ENCODE measurements at places on chromosomes 3 and 15. TPM values are rescaled to one million over a fixed set of nuclear protein-coding genes. Genes with fewer than 3 reads are reported as not detected.

- H3K4me3 ChIP-seq = no peak overlapping the region
- H3K36me3 ChIP-seq = peaks cover 44% of the 10 kb centered on the region
- H3K27me3 ChIP-seq = no peaks in the 10 kb centered on the region
- peaks cover 9% of the 10 kb centered on the region for H3K4me1 ChIP-seq
Observed at GRCh38 chr3:170154084-170154483, 27.4 kb downstream of the PHC3 start.

GRCh38 chr3:74624301-74624700 lies 9.8 kb upstream of the CNTN3 start:
- no peak for DNase-seq
- H3K36me3 ChIP-seq = no peaks in the 10 kb centered on the region
- no peak overlapping the region for H3K27ac ChIP-seq
- no peaks in the 10 kb centered on the region for H3K4me1 ChIP-seq

GRCh38 chr15:45495588-45495987 lies 27.0 kb downstream of the SLC30A4 start:
- H3K4me3 ChIP-seq = no peak overlapping the region
- no peaks in the 10 kb centered on the region for H3K27me3 ChIP-seq
- no peak overlapping the region for H3K27ac ChIP-seq
- no peaks in the 10 kb centered on the region for H3K36me3 ChIP-seq

The FBN1 gene
- not detected for polyA plus RNA-seq

GRCh38 chr3:108312656-108313055 lies 16.3 kb downstream of the HHLA2 start:
- H3K36me3 ChIP-seq = no peaks in the 10 kb centered on the region
- H3K27me3 ChIP-seq = no peaks in the 10 kb centered on the region
- H3K4me3 ChIP-seq = no peak overlapping the region
- no peak overlapping the region for H3K27ac ChIP-seq

GRCh38 chr3:9019259-9019961 lies 56.1 kb upstream of the RAD18 start:
- no peak overlapping the region for H3K4me3 ChIP-seq
- H3K27me3 ChIP-seq = no peaks in the 10 kb centered on the region
- DNase-seq = no peak
- H3K36me3 ChIP-seq = no peaks in the 10 kb centered on the region
- H3K4me1 ChIP-seq = no peaks in the 10 kb centered on the region

DNA sequence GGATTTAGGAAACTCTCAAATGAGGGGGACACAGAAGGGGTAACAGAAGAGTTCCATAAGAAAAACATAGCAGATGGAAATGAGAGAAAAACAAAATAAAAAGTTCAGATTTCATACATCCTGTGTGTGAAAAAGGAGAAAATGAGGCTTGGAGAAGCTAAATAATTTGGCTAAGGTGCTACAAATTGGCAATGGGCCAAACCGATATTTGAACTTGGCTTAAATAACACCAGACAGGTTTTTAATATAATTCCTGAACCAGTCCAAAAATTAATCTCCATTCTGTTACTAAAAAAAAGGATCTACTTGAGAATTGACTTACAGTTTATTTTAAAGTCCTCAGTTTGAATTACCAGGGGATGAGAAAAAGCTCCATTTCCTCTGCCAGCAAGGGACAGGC lies 342.9 kb upstream of the DPH6 start:
- no peak overlapping the region for H3K27ac ChIP-seq
- no peaks in the 10 kb centered on the region for H3K27me3 ChIP-seq
- DNase-seq = no peak

GRCh38 chr15:43214592-43215295 lies 6.1 kb downstream of the EPB42 start:
- no peak overlapping the region for H3K4me3 ChIP-seq
- H3K4me1 ChIP-seq = no peaks in the 10 kb centered on the region
- no peaks in the 10 kb centered on the region for H3K27me3 ChIP-seq
- H3K36me3 ChIP-seq = no peaks in the 10 kb centered on the region
- H3K27ac ChIP-seq = no peak overlapping the region
- no peak for DNase-seq

DNA sequence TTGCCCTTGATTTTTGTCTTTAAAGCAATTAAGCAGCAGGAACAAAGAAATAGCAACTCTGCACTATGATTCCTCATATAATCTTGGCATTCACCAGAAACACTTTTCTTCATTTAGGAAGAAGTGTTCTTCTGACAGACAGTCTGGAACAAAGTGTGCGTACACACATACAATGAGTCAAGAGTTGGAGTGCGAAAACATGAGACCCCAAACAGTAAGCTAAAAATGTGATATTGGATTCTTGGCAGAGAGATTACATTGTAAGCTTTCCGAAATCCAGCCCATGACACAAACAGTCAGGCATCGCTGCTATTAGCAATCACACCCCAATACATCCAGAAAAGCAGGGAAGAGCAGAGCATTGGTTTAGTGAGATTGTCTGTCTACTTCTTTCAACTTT lies 306.7 kb upstream of the TBC1D5 start:
- peaks cover 12% of the 10 kb centered on the region for H3K4me1 ChIP-seq
- H3K4me3 ChIP-seq = no peak overlapping the region
- no peak overlapping the region for H3K27ac ChIP-seq
- DNase-seq = no peak
- H3K27me3 ChIP-seq = no peaks in the 10 kb centered on the region

DNA sequence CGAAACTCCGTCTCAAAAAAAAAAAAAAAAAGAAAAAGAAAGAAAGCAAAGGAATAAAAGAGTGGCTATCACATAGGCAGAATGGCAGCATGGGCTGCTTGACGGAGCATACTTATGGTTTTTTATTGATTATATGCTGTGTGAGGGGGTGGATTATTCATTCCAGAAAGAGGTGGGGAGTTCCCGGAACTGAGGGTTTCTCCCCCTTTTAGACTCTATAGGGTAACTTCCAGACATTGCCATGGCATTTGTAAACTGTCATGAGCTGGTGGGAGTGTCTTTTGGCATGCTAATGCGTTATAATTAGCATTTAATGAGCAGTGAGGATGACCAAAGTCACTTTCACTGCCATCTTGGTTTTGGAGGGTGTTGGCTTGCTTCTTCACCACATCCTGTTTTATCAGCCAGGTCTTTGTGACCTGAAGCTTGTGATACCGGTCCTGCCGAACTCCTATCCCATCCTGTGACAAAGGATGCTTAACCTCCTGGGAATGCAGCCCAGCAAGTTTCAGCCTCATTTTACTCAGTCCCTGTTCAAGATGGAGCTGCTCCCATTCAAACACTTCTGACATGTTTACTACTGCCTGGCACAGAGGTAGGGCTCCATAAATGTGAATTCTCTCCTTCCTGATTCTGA lies 15.8 kb upstream of the ABHD17C start:
- no peaks in the 10 kb centered on the region for H3K36me3 ChIP-seq
- H3K27me3 ChIP-seq = no peaks in the 10 kb centered on the region
- H3K4me3 ChIP-seq = no peak overlapping the region
- H3K27ac ChIP-seq = no peak overlapping the region
- H3K4me1 ChIP-seq = no peaks in the 10 kb centered on the region

DNA sequence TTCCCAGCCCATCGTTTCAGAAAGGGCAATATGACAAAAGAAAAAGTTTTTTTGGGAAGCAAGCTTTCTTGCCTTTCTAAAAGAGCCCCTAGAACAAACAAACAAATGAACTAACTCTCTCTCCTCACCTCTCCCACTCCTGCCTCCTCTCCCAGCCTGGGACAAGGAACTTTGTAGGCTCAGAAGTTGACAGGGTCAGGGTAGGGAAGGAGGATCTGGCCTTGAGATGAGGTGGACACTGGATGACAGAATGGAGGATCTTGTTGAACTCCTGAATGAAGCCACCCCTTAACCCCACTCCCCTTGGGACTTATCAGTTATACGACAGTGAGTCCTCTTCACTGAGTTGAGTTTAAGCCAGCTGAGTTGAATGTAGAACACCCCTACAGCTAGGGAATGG lies 1.6 kb upstream of the ITGA11 start:
- H3K4me1 ChIP-seq = peaks cover 8% of the 10 kb centered on the region
- no peak overlapping the region for H3K27ac ChIP-seq
- H3K27me3 ChIP-seq = peaks cover 37% of the 10 kb centered on the region
- no peak for DNase-seq
- H3K36me3 ChIP-seq = no peaks in the 10 kb centered on the region

- peaks cover 70% of the 10 kb centered on the region for H3K4me1 ChIP-seq
- no peak overlapping the region for H3K4me3 ChIP-seq
- DNase-seq = no peak
- H3K27ac ChIP-seq = peak overlapping the region; percentile 55
Observed at GRCh38 chr15:89971592-89971997, 29.5 kb upstream of the ZNF710 start.

GRCh38 chr3:38019658-38020341 lies 9.6 kb downstream of the PLCD1 start:
- DNase-seq = no peak
- no peak overlapping the region for H3K27ac ChIP-seq
- H3K36me3 ChIP-seq = peaks cover 17% of the 10 kb centered on the region
- H3K27me3 ChIP-seq = no peaks in the 10 kb centered on the region
- H3K4me3 ChIP-seq = no peak overlapping the region
- H3K4me1 ChIP-seq = peaks cover 11% of the 10 kb centered on the region

GRCh38 chr15:40841741-40842140 lies 2.1 kb upstream of the SPINT1 start:
- no peaks in the 10 kb centered on the region for H3K36me3 ChIP-seq
- DNase-seq = no peak

GRCh38 chr3:16290007-16290826 lies 25.2 kb downstream of the OXNAD1 start:
- H3K4me3 ChIP-seq = no peak overlapping the region
- peak overlapping the region; percentile 52 for H3K27ac ChIP-seq

The TMCO5A gene
- polyA plus RNA-seq = not detected

The CSPG4 gene
- not detected for polyA plus RNA-seq

GRCh38 chr3:129603561-129603942 lies 2.9 kb downstream of the PLXND1 start:
- peaks cover 6% of the 10 kb centered on the region for H3K27me3 ChIP-seq
- peak overlapping the region; percentile 25 for H3K27ac ChIP-seq
- H3K4me3 ChIP-seq = no peak overlapping the region
- H3K36me3 ChIP-seq = peaks cover 19% of the 10 kb centered on the region
- H3K4me1 ChIP-seq = peaks cover 80% of the 10 kb centered on the region

- no peak overlapping the region for H3K4me3 ChIP-seq
- no peaks in the 10 kb centered on the region for H3K36me3 ChIP-seq
- H3K4me1 ChIP-seq = peaks cover 10% of the 10 kb centered on the region
- no peak overlapping the region for H3K27ac ChIP-seq
- no peak for DNase-seq
Observed at GRCh38 chr15:74994236-74994635, 1.1 kb upstream of the SCAMP5 start.

GRCh38 chr3:171747223-171747920 lies 62.9 kb downstream of the PLD1 start:
- peak; percentile 10 for DNase-seq
- peaks cover 27% of the 10 kb centered on the region for H3K4me1 ChIP-seq
- H3K27ac ChIP-seq = no peak overlapping the region
- H3K27me3 ChIP-seq = no peaks in the 10 kb centered on the region
- no peak overlapping the region for H3K4me3 ChIP-seq

The TTLL13 gene
- polyA plus RNA-seq = 0.08 TPM

DNA sequence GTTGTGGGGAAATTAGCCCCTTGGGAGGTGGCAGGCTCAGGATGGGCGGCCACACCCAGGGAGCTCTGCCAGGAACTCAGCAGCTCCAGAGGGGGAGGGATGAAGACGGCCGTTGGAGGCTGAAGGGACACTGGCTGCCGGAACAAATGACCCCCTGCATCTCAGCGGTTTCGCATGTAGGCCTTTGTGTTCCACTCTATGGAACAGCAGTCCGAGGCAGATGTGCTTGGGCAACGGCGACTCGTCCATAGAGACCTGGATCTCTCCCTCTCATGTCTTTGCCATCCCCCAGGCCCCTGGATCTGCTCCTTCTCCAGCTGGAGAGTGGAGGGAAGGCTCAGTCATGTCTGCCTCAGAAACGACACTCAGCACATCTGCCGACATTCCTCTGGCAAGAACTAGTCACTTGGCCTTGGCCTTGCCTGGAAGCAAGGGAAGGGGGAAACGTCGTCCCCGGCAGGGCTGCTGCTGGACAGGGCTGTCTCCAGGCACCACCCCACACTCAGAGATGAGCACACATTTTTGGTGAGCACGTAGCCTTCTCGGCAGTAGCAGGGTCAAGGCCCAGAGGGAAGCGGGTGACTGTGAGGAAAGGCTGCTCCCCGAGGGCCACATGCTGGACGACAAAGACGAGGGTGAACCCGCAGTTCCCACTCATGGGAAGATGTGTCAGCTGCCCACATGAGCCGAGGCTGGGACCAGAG lies 83.8 kb downstream of the ASB7 start:
- H3K27ac ChIP-seq = no peak overlapping the region
- H3K4me3 ChIP-seq = no peak overlapping the region
- H3K36me3 ChIP-seq = no peaks in the 10 kb centered on the region
- no peaks in the 10 kb centered on the region for H3K4me1 ChIP-seq

The RGMA gene
- polyA plus RNA-seq = 0.07 TPM

DNA sequence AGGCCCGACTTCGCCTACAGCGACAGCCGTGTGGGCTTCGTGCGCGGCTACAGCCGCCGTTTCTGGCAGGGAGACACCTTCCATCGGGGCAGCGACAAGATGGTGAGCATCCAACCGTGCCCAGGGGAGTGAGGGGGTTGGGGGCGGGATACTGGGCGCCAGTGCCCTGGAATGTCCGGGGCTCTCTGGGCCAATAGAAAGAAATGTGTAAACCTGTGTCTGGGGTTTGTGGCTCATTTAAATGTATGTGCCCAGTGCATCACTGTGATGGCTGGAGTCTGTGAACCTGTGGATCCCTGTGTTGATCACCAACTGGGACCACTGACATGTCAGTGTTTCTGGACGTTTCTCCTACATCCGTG lies 423 bp downstream of the CHAC1 start:
- H3K4me1 ChIP-seq = peaks cover 16% of the 10 kb centered on the region
- no peaks in the 10 kb centered on the region for H3K36me3 ChIP-seq
- DNase-seq = no peak

The PLSCR2 gene
- polyA plus RNA-seq = not detected

- no peaks in the 10 kb centered on the region for H3K36me3 ChIP-seq
- no peaks in the 10 kb centered on the region for H3K27me3 ChIP-seq
- H3K27ac ChIP-seq = no peak overlapping the region
- DNase-seq = peak; percentile 65
- H3K4me3 ChIP-seq = no peak overlapping the region
Observed at GRCh38 chr3:5002174-5002870, 23.1 kb downstream of the BHLHE40 start.

DNA sequence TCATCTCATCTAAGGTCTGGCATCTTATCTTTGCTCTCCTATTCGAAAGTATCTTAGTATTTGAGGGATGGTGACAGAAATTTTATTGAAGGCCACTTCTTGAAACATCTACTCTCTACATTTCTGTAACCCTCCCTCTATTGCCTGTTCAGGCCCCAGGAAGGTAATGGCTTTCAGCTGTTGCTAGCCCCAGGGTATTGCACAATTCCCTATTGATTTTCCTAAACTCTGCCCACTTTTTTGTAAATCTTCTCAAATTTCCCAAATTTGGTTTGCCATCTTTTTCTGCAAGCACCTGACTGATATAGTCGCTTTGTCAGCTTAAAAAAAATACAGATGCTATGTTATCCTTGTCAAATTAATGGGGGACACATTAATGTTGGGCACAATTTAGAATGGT lies 242.1 kb downstream of the RAP2B start:
- no peaks in the 10 kb centered on the region for H3K27me3 ChIP-seq
- no peak overlapping the region for H3K27ac ChIP-seq
- DNase-seq = no peak
- no peaks in the 10 kb centered on the region for H3K36me3 ChIP-seq
- no peaks in the 10 kb centered on the region for H3K4me1 ChIP-seq

All from CD14-positive monocyte (primary cell).